ENCODE measurements at places on chromosomes 6 and 20.

DNA sequence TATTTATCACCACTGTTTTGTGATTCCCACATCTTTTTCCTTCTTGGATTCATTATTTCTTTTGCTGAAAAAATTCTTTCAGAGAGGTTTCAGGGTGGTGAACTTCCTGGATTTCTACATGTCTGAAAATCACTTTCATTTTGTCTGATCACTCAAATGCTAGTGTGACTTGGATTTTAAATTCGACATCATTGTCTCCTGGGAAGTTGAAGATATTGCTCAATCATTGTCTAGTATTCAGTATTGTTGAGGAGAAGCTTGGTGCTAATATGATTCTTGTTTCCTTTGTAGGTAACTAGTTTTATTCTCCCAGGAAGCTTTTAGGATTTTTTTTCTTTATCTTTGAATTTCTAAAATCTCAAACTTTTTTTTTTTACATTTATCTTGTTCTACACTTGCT, 45.0 kb downstream of the DNAH8 start:
- no peak for DNase-seq

GRCh38 chr6:117919775-117920729, 13.0 kb downstream of the SLC35F1 start:
- DNase-seq, result no peak

- no peak for DNase-seq
These were observed 1370.3 kb upstream of the CITED2 start for GRCh38 chr6:140744659-140745320.

- no peak for DNase-seq
These were observed 223.1 kb upstream of the AGPAT4 start for GRCh38 chr6:161496941-161497340.

GRCh38 chr20:18272451-18272850, 15.9 kb upstream of the ZNF133 start:
- no peak for DNase-seq

DNA sequence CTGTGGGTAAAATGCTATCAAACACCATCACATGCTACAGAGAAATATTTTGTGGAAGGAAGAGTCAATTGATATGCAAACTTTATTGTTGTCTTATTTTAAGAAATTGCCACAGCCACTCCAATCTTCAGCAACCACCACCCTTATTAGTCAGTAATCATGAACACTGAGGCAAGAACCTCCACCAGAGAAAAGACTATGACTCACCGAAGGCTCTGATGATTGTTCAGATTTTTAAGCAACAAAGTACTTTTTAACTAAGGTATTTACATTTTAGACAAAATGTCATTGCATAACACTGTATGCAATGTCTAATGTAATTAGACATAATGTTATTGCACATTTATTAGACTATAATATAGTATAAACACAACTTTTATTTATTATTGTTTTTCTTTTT, 26.2 kb upstream of the MMP24 start:
- DNase-seq, result no peak

DNA sequence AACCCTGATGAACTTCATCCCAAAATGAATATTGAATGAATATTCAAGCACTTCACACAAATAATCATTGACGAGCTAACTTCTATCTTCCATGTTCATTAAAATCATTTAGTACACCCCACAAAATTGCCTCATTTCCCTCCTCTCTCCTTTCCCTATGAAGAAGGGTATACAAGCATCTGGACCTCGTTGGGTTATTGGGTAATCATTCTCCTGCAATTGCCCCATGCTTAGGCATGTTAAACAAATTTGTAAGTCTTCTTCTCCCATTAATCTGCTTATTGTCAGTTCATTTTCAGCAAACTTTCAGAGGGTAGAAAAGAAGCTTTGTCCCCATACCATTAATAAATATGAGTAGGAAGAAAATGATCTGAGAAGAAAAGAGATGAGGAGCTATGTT, 27.6 kb downstream of the PRKN start:
- no peak for DNase-seq

GRCh38 chr6:91088515-91088914, 501.6 kb upstream of the MAP3K7 start:
- DNase-seq, result no peak

- no peak for DNase-seq
These were observed 7.9 kb upstream of the FAM210B start for GRCh38 chr20:56350842-56351241.

- no peak for DNase-seq
These were observed 201.5 kb upstream of the KCNQ5 start for GRCh38 chr6:72420409-72420808.

DNA sequence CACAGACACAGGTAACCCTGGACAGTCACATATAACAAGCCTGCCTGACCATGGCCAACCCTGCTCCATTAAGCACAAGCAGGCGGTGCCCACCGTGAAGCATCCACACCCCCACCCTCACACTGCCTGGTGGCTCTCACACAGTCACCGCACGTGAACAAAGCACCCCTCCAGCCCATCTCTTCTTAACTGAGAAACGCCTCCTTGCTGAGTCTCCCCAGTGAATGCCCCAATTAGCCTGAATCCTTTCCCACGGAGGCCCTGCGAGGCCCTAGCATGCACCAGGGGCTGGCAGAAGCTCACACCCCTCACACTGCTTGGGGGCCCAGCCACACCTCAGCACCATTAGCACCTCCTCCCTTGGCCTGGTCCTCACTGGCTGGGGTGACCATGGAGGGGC, 72.3 kb downstream of the GRM4 start:
- no peak for DNase-seq

DNA sequence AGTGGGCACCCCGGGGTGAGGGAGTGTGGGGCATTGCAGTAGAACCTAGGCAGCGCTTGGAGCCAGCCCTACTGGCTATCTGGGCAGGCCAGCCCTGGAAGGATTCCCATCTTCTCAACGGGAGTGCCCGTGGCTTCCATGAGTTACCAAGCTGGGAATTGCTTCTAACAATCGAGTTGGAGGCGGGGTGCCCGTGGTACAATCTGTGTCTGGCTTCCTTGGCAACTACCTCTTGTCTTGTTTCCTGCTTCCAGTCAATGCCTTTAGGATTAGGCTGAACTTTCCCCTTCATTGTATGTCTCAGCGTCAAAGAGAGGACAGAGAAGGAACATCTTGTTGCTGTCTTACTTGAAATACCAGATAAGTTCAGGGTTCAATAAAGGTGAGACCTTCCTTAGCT, 33.3 kb downstream of the PPP1R14C start:
- DNase-seq, result no peak

GRCh38 chr6:16711546-16712254, 49.6 kb downstream of the ATXN1 start:
- DNase-seq, result peak; percentile 78

DNA sequence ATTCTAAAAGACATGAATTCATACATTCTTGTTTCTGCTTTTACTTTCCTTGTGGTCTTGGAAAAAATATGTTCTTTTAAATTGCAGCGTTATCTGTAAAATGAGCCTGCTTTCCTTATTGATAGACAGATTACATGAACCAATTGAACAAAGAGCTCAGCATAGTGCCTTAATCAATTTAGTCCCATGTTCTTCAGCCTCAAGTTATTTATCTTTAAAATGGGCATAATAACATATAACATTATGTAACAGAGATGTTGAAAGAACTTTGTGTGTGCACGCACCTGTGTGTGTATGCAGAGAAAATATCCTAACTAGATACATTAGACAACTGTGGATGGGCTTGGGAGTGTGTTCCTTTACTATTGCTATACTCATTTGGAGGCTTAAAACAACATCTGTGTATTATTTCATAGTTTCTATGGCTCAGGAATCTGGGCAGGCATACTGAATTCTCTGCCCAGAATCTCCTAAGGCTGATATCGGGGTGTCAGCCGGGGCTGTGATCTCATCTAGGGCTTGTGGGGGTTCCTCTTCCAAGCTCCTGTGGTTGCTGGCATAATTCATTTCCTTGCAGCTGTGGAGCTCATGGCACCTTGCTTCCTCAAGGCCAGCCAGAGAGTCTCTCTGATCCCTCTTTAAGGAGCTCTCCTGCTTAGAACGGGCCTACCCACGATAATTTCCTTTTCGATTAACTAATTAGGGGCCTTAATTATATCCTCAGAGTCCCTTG, 194.1 kb downstream of the ARID1B start:
- DNase-seq, result no peak

DNA sequence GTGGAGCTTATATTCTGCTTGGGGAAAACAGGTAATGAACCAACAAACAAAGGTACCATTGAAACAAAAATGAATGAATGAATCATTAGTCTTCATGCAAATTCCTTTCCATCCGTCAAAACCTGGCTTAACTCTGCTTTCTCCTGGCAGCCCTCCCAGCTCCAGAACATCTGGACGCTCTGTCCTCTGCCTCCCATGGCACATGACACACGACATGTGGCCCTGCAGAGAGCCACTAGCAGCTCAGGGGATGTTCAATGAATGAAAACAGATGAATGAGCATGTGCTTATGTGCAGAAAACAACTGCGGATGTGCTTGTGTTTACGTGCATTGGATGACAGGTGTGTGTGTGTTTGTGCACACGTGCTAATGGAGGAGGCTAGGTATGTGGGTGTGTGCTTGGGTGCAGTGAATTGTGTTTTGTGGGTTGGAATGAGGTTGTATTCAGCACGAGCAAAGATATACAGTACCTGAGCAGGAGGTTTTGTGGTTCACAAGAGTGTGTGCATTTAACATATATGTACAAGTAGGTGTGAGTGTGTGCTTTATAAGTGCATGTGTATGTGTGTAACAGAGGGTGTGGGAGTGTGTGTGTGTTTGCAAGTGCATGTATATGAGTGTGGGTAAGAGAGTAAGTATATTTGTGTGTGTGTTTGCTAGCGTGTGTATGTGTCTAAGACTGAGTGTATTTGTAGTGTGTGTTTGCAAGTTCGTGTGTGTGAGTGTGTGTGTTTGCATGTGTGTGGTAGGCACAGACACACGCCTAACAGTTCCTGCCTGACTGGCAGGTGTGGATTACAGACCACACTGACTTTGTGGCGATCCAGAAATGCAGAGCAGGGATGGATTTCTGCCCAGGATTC, 374.1 kb upstream of the SULF2 start:
- no peak for DNase-seq

GRCh38 chr6:80142586-80142985, 36.1 kb downstream of the BCKDHB start:
- no peak for DNase-seq

DNA sequence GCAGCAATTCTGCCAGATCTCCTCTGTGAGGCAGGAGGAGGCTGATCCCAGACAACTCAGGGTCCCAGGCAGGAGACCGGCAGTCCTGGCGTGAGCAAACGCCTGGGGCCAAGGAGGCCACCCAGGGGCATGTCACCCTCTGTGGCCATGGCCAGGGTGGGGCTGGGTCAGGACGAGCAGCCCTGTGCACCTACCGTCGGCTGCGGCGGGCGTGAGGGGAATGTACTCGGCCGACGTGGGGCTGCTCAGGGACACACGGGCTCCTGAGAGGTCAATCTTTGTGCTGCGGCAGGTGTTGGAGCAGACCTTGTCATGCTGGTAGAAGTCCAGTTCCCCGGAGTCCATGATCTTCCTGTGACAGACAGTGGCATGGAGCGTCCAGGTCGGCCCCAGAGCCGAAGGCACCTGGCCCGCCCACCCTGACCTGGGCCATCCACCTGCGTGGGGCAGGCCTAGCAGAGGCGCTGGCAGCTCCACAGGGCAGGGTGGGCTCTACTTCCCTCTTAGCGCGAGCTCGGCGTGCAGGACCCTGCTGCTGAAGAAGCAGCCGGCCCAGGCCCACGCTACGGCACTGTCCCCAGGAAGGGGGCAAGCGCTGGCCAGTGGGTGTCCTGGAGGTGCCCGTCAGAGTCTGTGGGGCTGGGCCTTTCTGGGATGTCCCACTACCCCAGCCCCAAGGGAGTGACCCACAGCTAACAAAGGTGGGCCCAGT, 21.5 kb upstream of the HELZ2 start:
- no peak for DNase-seq

DNA sequence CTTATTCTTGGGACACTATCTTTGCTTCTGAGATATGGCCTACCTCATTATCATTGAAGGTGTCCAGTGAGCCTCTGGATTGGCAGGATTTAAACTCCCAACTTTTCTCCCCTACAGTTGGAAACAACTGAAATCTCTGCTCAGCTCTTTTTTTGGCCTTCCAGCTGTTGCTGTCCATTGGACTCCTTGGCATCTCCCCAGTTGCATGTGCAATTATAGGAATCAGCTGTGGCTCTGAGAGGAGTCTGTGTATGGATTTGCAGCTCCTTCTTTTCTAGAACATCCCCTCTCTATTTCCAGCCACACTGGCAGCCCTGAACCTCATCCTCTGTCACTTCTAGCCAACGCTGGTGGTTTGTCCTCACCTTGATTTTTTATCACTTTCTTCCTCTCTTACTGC, 21.2 kb downstream of the RAB22A start:
- DNase-seq, result no peak

GRCh38 chr20:8002056-8002455, 17.5 kb downstream of the TMX4 start:
- DNase-seq, result no peak

DNA sequence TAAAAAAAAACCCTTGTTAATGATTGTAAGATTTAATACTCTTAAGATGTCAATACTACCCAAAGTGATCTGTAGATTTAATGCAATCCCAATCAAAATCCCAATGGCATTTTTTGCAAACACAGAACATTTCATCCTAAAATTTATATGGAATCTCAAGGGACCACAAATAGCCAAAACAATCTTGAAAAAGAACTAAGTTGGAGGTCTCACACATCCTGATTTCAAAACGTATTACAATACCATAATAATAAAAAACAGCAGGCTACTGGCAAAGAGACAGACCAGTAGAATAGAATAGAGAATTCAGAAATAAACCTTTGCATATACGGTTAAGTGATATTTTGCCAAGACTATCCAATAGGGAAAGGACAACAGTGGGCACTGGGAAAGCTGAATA, 331.9 kb upstream of the JARID2 start:
- no peak for DNase-seq

GRCh38 chr6:108365478-108365877, 70.6 kb downstream of the AFG1L start:
- DNase-seq, result no peak

DNA sequence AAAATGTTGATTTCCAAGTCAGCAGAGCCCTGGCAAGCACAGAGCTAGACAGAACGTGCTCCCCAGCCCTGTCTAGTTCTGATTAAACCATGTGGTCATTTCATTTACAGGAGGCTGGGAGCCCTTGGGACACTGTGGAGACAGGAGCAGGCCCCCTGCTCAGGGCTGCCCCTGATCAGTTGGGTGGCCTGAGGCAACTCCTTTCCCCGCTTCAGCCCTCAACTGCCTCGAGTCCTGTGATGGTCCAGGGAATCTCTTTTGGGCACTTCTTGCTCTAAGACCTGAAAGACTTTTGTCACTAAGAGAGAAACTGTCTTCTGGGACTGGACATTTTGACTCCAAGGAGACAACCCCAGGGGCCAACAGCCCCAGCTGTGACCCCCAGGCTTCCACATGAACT, 13.5 kb downstream of the DYNLRB1 start:
- DNase-seq, result no peak

GRCh38 chr6:25960734-25961133, 1.9 kb upstream of the TRIM38 start:
- no peak for DNase-seq

All from CD4-positive, alpha-beta T cell treated with Interferon gamma for 1 hour (primary cell).